ENCODE measurements at places on chromosomes 1 and 21.

DNA sequence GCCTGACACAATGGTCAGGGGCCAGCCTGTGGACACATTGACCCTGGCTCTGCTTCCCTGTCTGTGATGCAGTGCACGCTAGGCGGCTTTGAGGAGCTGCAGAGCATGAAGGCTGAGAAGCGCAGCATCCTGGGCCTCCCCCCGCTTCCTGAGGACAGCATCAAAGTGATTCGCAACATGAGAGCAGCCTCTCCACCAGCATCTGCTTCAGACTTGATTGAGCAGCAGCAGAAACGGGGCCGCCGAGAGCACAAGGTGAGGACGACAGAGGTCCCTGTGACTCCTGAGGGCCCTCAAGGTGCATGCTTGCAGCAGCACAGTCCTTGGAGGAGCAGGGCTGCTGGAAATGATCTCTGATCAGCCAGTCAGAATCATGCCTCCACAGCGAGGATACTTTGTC, 8.6 kb downstream of the STRIP1 start:
- no peak for DNase-seq

DNA sequence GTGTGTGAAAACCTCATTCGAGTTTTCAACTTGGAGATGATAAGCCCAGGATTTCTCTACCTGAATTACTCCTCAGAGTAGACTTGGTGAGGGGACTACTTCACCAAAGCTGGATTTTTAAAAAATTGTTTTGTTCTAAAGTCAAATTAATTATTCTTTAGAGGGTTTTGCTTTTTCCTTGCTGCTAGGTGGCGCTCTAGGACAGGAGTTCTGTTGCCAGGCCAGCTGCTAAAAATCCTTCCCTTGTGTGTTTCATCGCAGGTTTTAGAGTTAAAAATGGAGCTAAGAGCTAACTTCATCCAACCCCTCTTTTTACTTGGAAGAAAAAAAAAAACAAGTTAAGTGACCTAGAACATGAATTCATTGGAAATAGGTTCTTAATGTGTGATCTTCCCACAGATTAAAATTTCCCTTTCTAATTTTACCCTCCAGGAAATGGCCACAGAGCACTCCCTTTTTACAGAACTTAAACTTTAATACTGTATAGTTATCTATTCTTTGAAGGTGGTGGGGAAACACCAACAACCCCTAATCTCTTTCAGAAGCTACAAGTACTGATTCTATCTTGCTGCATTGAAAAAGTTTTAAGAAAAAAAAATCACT, 36.7 kb upstream of the FAM163A start:
- peak; percentile 37 for DNase-seq

- no peak for DNase-seq
Observed at GRCh38 chr1:223118418-223118817, 24.6 kb downstream of the TLR5 start.

GRCh38 chr1:87852410-87853161, 523.9 kb downstream of the LMO4 start:
- no peak for DNase-seq

- DNase-seq: no peak
Observed at GRCh38 chr21:43985690-43986251, 26.3 kb upstream of the TRAPPC10 start.

- no peak for DNase-seq
Observed at GRCh38 chr1:49052102-49052501, 275.4 kb upstream of the BEND5 start.

DNA sequence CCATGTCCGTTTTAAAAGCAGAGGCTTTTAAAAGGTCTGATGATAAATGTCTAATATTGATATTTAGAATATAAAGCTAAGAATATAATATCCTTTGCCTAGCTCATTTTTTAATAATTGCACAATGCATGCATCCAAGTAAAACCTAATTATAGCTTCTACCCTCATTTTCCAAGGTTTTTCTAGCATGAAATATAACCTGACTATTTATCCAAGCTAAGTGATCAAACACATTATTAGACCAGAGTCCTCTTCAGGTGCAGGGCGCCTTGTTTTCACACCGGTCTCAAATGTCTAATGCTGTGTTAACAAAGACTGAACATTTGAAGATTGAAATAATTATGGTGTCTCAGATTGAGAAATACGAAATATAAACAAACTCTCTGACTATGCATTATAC, 648.9 kb upstream of the CXADR start:
- no peak for DNase-seq
